Stimulated activated CD8-positive, alpha-beta memory T cell treated with anti-CD3 and anti-CD28 coated beads, Interleukin-7, amount 100 ng/mL, for 1 hour (primary cell): ENCODE measurements at places on chromosomes 7 and 10.

- DNase-seq, result no peak
Observed at GRCh38 chr10:91691981-91692380, 59.1 kb upstream of the PPP1R3C start.

- no peak for DNase-seq
Observed at GRCh38 chr10:44935201-44935965, 24.2 kb upstream of the RASSF4 start.

- DNase-seq, result no peak
Observed at GRCh38 chr10:126670056-126670894, at the start of gene C10orf90. TSS of gene C10orf90 (minus strand) at chr10:126670693. CDS start at chr10:126670480, 213 bp downstream.

DNA sequence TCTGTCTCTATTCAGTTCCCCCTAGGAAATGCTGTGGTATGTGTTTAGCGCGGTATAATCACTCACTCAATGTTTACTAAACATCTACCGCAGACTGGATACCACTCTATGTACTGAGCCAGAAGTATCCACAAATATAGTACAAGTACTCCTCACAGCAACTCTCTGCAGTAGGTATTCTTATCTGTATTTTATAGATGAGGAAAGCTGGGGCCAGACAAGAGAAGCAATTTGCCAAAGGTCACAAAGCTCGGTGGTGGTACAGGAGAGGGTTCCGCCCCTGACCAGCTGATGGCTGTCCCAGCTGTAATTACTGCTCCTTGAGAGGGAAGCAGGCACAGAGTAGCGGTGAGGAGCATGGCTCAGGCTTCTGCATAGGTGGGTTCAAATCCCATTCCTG lies 184.1 kb downstream of the DOCK4 start:
- no peak for DNase-seq

- no peak for DNase-seq
Observed at GRCh38 chr7:139656387-139656786, 121.4 kb downstream of the HIPK2 start.

GRCh38 chr7:80770675-80771081 lies 132.2 kb downstream of the CD36 start:
- no peak for DNase-seq

DNA sequence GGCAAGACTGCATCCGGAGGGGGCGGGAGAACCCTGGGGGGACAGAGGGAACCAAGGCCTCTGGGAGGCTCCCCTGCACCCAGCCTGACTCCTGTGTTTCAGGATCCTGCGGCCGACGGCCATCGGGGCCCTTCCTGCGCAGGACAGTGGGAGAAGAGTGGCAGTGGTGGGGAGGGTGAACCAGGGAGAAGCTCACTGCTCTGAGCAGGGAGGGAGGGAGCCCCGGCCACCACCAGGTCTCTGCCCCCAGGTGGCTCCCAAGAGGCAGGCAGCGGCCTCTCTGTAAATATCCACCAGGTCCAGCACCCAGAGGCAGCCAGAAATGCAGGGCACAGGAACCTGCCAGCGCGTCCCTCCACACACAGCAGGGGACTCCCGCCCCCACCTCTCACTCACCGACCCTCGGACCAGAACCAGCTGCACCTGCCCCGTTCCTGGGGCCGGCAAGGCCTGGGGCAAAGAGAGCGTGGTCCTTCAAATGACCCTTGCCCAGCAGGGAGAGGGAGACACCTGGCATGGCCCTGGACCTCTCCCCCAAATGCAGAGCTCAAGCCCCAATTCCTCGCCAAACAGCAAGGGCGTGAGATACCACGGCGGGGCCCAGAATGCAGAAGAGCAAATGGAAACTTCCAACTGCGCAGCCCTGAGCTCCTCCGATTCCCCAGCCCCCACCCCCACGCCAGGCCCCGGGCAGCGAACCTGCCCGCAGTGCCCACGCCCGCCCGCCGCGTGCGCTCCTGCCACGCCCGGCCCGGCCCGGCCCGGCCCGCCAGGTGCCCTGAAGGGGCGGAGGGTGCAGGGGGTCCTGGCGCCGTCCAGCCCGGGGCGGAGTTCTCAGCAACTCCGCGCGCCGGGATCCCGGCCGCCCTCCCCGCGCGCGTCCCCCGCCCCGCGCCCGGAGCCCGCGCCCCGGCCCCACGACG lies 805 bp downstream of the RASGEF1A start:
- DNase-seq, result no peak

DNA sequence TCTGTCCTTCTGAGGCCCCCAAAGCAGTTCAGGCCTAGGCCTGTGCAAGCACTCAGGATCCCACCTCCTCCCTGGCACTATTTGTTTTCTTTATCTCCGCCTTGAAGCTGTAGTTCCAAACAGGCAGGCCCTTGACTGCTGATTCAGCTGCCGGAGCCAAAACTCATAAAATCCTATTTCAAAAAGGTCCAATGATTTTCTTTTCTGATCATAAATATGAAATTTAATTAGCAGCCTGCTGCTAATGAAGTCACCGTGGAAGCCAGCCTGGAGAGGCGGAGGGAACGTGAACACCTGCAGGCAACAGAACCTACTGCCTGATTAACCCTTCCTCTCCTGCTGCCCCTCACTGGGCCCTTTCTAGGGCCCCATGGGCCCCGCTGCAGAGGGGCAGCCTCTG lies 60.1 kb downstream of the CARD11 start:
- DNase-seq, result no peak
